Mammary epithelial cell (primary cell): ENCODE measurements at places on chromosomes 2 and 18. TPM values are rescaled to one million over a fixed set of nuclear protein-coding genes. Genes with fewer than 3 reads are reported as not detected.

POTEC gene
- not detected for total RNA-seq

GRCh38 chr2:207073801-207074678 lies 91.7 kb downstream of the KLF7 start:
- no peak for DNase-seq

- no peak for DNase-seq
Measured at GRCh38 chr2:98588880-98589431, 19.4 kb downstream of the COA5 start.

GRCh38 chr18:46289931-46290330 lies 185.7 kb downstream of the HAUS1 start:
- DNase-seq = no peak

DNA sequence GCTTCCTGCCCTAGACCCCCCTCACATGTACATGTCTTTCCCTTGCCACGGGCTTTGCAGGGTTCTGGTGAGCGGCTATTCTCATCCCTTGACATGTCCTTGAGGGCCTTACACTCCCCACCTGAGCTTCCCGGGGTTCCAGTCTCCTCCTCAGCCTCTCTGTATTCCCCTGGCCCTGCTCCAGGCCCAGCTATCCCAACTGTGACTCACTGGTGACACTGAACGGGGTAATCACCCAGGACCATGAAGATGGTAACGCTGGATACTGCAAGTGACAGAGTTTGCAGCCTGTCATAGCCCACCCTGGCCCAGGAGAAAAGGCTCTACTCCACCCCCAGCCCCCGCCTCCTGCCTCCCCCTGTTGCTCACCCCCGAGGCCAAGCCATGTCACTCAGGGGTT lies 27.3 kb downstream of the KIF3C start:
- no peak for DNase-seq

CPLX4 gene
- total RNA-seq = not detected in 2 replicates

UNC80 gene
- total RNA-seq = 0.02 TPM in 1 of 2 replicates, not detected in the other

DNA sequence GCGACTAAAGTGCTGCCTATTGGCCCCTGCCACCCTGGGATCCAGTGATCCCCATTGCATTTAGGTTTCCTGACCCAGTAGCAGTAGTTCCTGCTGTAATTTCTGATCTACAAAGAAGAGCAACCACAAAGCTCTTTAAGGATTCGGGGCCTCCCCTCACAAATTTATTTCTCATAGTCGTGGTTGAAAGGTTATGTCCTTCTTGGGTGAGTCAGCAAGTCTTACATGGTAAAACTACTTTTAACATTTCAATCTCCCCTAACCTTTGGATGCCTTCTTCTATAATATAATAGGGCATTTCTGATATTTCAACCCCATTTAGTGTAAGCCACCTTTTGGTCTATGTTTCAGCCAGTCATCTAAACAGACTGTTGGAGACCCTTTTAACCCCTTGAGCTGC lies 14.9 kb downstream of the PIKFYVE start:
- peak; percentile 55 for DNase-seq

- DNase-seq = peak; percentile 58
Measured at GRCh38 chr18:48539406-48540250, 797 bp downstream of the CTIF start.

- DNase-seq = no peak
Measured at GRCh38 chr2:47354848-47355204, 48.1 kb upstream of the MSH2 start.

DNA sequence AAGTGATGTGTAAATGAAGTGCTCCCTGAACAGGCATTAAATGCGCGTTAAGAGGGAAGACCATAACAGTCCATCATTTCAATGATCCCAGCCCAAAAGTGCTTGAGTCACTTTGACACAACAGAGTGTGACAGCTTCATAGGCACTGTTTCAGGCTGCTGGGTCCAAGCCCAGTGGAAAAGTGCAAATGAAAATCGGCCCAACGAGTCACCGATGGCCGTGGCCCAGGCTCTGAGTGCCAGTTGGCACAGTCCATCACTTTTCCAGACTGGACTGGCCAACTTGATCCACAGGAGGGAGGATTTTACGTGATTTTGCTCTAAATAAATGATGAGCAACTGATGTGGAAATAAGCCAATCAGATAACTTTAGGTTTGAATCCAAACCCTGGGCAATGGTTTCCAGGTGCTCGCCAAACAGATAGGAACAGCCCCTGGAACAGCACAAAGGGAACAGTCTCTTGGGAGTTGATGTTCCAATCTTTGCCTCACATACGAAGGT lies 114.0 kb downstream of the SP3 start:
- no peak for DNase-seq

GRCh38 chr2:189952536-189953109 lies 109.9 kb downstream of the MSTN start:
- no peak for DNase-seq

- DNase-seq = no peak
Measured at GRCh38 chr2:26853751-26854150, 5.8 kb downstream of the DPYSL5 start.

DNA sequence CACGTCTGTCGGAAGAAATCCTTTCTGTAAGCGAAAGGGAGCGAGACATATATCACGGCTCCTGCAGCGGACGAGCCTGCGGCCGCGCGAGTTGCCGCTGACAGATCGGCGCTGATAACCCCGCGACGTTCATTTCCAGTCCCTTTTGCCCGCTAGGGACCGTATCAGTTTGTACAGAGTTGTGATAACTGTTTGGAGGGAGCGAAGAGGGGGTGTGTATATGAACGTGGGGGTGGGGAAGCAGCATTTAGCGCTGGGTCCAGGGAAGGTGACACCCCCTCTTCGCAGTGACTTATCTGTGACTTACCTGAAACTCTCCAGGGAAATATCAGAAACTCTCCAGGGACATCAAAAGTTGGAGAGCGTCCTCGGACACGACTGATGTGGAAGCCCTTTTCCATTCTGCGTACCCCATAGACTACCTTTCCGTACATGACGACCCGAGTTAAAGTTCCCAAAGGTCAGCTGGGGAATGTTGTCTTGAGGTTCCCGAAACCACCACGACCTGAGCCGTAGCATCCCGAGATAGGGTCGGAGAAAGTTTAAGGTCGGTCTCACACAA lies 948 bp upstream of the GATA6 start:
- DNase-seq = no peak

DNA sequence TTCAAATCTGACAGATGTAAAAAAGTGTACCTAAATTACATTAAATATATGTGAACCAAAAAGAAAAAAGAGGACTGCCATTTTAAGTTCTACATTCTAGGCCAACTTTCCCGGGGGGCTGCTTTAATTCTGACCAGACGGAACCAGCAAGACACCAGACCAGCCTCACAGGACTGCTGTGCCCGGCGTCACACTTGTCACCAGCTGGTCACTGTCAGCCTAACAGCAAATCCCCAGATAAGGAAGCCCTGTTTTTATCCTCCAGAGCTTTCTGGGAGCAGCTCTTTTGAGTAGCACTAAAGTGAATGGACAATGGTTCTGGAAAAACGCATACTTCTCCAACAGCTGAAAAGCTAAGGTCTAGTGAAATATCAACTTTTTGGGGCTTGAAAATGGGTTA lies 35.6 kb downstream of the CYB5A start:
- DNase-seq = no peak

- peak; percentile 85 for DNase-seq
Measured at GRCh38 chr18:58991167-58991798, 126.6 kb downstream of the ZNF532 start.

- no peak for DNase-seq
Measured at GRCh38 chr2:231891514-231891905, 34.7 kb downstream of the NPPC start.

GREB1 gene
- total RNA-seq = 1.9 and 2.1 TPM in 2 replicates

DNA sequence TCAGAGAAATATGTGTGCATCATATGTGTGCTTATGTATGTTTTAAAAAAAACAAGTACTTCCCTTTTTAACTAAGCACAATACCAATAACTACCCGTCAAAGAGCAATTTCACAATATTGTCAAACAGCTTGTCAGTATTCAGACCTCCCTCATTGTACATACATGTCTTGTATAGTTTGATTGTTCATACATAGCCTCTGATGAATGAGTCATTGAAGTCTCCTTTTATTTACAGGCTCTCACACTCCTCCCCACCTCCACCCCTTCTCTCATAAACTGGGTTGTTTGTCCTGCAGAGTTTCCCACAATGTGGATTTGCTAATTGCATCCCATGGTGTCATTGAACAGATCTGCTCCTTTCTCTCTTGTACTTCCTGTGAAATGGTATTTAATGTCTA lies 132.8 kb upstream of the L3MBTL4 start:
- peak; percentile 75 for DNase-seq

COLEC12 gene
- total RNA-seq = 0.50 TPM

GRCh38 chr18:24740829-24741228 lies 280.4 kb downstream of the HRH4 start:
- DNase-seq = no peak

IFT172 gene
- total RNA-seq = 11.5 TPM

GRCh38 chr2:98824256-98825019 lies 93.5 kb upstream of the MGAT4A start:
- DNase-seq = no peak

DSC1 gene
- total RNA-seq = 1.2 TPM

GRCh38 chr2:3154700-3155099 lies 222.9 kb downstream of the EIPR1 start:
- no peak for DNase-seq

- DNase-seq = peak; percentile 80
Measured at GRCh38 chr2:61210332-61210981, 48.5 kb downstream of the C2orf74 start.

HPCAL1 gene
- total RNA-seq = 26.3 TPM
